ENCODE measurements at places on chromosomes 4 and X.

DNA sequence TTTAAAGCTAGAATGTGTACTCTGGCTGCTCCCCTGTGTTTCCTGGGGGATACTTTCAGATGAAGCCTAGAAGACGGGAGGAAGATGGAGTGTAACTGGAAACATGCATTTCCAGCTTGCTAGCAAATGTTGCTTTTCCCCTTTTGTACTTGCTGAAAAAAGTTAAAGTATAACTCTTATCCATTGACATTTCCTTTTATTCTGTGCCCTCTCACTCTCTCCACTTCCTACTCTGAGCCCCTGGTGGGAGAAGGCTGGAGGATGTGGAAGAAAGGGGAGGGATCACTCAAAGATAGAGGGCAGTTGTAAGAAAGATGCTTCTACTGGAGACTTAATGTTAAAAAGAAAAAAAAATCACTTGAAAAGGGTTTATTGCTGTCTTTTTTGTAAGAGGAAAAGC is 396.5 kb downstream of the DTHD1 start:
- DNase-seq = no peak

DNA sequence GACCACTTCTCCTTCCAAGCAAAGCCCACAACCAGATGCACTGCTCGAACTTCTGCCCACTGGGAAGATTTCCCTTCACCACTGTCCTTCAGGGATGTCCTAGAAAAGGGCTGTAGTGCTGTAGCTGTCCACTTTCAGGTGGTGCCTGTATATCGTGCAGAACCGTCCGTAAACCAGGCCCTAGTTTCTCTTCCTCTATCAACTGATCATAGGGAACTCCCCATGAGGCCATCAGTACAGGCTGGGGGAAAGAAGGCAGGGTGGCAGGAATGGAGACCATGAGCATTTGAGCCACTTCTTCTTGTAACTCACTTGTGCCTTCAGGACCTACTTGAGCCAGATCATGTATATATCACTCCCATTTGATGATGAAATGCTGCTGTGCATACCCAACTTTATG is 57.3 kb upstream of the FAM9B start:
- no peak for DNase-seq

GRCh38 chr4:31194823-31195222 is 474.7 kb downstream of the PCDH7 start:
- DNase-seq = no peak

GRCh38 chrX:40281336-40282005 is 183.7 kb upstream of the BCOR start:
- DNase-seq = no peak

- DNase-seq = no peak
Measured at GRCh38 chrX:153926552-153926857, 441 bp upstream of the ARHGAP4 start.

DNA sequence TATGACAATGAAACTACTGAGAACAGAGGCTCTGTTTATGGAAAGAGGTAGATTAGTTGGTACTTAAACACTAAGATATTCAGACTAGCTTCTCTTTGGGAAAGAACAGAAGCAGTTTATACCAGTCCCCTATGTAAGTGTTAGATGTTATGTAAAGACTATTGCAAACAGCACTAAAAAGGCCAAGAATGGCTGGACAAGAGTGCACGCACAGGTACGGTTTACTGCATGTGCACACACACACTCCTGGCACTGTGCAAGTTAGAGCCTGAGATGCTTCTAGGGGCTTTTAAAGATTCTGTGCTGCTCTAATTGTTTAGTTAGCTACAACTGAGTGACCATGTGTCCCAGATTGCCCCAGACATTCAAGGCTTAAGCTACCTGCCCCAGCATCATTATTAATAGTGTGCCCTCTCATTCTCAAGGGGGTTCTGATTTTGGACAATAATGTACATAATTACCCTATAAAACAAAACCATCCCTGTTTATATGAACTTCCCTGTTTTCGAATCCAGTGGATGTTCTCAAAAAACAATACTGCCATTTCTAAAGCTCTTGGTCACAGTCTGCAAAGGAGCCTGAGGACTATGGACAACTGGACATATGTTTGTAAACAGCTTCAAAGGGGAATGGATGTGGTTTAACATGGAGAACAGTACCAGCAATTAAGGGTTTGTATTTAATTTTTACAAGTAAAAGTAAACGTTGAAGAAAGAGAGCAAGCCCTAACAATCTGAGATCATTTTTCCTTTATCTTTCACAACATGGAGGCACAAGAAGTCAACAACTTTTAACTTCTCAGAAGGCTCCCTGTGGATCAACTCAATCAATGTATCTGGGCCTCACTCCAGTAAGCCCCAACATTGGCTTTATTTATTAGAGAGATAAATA is 2.0 kb downstream of the SETD7 start:
- DNase-seq = no peak

DNA sequence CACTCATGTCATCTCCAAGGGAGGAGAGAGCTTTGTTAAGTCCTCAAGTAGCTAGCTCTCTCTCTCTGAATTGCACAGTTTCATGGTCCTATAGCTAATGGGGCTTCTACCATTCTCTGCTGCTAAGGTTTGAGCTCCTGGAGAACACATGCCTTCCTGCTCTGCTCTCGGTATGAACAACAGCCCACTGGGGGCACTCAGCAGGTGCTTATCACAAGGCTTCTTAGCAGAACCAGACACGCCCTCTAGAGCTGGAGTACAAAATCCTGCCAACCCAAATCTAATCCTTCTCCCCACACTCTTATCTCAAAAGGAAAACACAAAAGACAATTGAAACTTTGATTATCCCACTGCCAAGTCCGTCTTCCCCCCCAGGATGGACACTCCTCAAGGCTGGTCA is 176.5 kb downstream of the HS3ST1 start:
- DNase-seq = no peak

GRCh38 chr4:5554376-5554775 is 154.0 kb downstream of the EVC2 start:
- no peak for DNase-seq
